ENCODE measurements at places on chromosomes 16 and 17.

DNA sequence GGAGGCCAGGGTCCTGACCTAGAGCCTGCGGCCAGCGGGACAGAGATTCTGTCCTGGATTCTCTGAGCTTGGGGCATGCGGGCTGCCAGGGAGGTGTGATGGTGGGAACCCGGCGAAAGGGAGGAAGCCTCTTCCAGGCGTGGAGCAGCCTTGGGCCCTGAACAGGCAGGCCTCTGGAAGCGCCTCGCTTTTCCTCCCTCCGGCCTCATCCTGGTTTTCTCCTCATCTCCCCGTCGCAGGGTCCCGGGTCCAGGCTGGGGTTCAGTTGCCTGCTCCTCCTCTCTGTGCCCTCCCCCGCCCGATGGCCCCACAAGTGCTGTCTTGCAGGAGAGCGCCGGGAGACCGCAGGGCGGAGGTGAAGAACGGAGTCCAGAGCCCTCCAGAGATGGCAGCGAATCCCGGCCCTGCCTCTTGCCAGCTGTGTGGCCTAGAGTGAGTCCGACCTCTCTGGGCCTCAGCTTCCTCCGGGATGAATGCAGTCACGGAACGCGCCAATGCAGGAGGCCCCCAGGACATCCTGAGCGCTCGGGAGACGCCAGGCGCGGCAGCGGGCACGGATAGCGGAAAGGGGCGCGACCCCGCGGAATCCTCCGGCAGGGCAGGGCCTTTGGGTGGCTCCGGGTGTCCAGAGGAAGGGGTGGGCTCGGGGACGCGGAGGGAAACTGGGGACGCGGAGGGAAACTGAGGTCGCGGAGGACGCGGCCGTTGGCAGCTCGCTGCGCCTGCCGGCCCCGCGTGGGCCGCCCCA lies 553 bp upstream of the RAB11FIP4 start:
- no peak for DNase-seq

DNA sequence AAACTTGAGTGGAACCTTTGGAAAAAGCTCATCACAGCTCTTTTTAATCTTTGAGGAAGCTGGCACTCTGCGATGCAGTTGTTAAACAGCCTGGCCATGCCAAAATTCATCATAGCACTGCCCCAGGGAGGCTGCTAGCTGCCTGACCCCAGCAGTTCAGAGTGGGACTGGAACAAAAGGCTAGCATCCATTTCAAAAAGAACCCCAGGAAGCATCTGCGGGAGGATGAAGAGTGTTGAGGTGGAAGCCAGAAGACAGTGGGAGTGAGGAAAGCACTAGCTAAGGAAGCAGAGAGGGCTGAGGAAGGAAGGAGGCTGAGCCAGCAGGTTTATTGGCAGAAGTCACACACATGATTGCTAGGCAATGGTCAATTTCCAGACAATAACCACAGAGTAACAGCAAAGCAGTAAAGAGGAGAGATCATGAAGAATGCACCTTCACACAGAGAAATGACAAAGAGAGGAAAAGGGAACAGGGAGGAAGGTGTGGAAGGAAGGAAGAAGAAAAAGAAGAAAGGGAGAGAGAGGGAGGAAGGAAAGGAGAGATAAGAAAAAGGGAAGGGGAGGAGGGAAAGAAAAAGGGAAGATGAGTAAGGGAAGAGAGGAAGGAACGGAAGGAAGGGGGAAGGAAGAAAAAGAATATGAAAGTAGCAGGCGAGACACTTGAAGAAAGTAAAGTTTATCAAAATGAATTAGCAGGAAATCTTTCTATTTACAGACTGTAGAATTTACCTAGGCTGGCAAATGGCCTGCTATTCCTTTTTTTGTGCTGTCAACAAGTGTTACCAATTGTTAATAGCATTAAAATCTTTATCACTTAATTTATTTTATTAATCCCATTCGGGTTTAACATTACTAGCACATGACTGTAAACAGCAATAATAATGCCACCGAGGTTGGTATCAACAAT lies 270.0 kb upstream of the PSMD7 start:
- DNase-seq = no peak

DNA sequence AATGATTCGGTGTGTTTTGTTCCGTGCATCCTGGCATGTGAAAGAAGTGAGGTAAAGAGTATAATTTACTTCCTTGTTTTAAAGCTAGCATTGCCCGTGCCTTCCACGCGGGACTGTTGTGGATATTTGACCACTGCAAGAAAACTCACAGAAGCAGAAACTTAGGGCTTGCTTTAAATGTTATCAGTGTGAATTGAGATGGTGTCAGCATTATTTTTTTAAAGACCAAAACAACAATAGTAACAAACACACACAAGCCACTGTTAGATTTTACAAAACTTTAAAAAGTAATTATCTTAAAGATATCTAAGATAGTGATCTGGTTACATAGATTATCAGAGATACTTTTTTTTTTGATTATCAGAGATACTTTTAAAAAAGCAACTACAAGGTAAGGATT lies 47.4 kb downstream of the WWOX start:
- no peak for DNase-seq

GRCh38 chr17:45668316-45668715 lies 115.8 kb upstream of the CRHR1 start:
- DNase-seq = no peak

- DNase-seq = no peak
Measured at GRCh38 chr16:66128371-66128770, 238.1 kb upstream of the CDH5 start.
